ENCODE measurements at places on chromosomes 7 and 10. TPM values are rescaled to one million over a fixed set of nuclear protein-coding genes. Genes with fewer than 3 reads are reported as not detected.

- no peak for DNase-seq
Measured at GRCh38 chr7:139476139-139476538, 7.3 kb downstream of the KLRG2 start.

The GPR15LG gene
- not detected for total RNA-seq

- no peak for DNase-seq
Measured at GRCh38 chr10:113219446-113219845, 269.4 kb downstream of the TCF7L2 start.

The WDR86 gene
- 0.32 TPM for total RNA-seq

DNA sequence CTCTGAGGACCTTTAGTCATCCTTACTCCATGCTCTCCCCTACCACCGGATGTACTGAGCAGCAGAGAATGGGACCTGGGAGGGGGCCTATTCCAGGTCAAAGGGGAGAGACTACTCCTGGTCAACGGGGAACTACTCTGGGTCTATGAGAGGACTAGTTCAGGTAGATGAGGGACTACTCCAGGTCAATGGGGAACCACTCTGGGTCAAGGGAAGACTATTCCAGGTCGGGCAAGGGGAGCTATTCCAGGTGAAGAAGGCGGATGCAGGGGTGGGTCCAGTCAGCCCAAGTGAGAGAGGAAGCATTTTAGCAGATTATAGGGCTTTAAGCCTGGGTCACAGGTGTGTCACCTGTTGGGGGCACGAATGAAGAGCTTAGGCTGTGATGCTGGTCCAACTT lies 35.4 kb downstream of the CCM2 start:
- no peak for DNase-seq

The PKD2L1 gene
- total RNA-seq = 0.68 TPM

GRCh38 chr10:16717622-16718395 lies 99.4 kb downstream of the RSU1 start:
- DNase-seq = no peak

The MTURN gene
- total RNA-seq = 1.3 TPM

The CC2D2B gene
- 0.34 TPM for total RNA-seq

GRCh38 chr7:158008267-158008666 lies 579.4 kb downstream of the PTPRN2 start:
- no peak for DNase-seq

DNA sequence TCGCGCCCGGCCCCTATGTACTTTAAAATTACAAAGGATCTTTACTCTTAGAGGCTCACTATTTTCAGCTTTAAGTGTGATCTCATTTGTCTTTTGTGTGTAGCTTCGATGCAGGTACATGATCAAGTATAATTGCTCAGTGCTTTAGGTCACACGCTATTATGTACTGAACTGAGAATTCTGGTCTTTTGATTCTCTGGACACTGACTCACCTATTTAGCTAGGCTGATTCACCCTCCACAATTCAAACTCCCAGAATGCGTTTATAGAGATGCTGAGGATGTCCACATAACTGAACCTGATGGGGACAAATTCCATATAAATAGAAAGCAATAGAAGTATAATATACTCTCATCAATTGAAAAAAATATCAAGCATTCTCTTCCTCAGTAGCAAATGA lies 57.8 kb downstream of the PRKCQ start:
- peak; percentile 7 for DNase-seq

DNA sequence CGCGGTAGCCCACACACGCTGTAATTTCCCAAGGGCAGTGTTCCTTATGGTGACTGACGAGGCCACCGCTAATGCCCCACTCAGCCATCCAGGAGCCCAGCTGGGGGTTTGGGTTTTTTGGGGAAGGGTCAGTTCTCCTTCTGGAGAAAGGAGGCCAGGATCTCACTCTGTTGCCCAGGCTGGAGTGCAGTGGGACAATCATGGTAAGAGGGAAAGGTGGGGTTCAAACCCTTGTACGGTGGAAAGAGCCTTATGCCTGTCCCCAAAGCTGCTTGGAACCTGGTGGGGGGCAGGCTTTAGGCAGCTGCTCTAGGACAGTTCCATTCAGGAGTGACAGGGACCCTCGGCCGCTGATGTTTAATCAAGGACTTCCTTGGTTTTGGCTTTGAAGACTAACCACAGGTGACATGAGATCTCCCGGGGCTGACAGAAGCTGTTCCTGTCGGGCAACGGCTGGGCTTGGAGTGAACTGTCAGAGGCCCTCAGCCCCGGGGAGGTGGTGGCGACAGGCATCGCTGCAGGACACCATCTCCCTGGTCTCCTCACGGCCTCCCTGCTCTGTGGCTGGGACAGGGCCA lies 84.5 kb downstream of the CARD11 start:
- peak; percentile 51 for DNase-seq

DNA sequence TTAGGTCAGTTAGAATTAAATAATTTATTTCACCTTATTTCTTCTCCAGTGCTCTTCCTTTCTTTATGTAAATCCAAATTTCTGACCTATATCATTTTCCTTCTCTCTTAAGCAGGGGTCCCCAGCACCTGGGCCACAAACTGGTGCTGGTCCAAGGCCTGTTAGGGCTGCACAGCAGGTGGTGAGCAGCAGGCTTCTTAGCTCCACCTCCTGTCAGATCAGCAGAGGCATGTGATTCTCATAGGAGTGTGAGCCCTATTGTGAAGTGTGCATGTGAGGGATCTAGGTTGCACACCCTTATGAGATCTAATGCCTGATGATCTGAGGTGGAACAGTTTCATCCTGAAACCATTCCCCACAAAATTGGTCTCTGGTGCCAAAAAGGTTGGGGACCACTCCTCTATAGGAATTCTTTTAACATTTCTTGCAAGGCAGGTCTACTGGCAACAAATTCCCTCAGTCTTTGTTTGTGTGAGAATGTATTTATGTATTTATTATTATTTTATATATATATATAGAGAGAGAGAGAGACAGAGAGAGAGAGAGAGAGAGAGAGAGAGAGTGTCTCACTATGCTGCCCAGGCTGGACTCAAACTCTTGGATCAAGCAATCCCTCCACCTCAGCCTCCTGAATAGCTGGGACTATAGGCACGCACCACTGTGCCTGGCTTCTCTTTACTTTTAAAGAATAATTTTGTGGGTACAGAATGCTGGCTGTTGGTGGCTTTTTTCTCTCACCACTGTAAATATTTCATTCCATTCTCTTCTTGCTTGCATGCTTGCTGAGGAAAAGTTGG lies 4.3 kb upstream of the ABCC2 start:
- DNase-seq = no peak

The ATOH7 gene
- total RNA-seq = not detected

DNA sequence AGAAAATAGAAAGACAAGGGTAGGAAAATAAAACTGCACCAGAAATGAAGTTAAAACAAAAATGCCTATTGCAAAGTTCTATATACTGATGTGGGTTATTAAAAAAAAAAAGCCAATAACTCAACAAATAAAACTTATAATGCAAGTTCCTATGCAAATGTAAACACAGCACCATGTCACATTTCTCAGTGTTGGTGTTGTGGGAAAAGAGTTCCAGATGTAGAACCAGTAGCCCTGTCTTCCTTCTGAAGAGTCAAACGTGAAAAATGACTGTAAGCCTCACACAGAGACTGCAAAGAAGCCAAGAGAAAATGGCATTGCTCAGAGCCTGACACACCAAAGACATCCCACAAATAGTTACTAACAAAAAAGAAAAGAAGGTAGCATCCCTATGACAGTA lies 10.1 kb downstream of the PON2 start:
- no peak for DNase-seq

The GIMAP6 gene
- total RNA-seq = 93.3 TPM

Measured in activated CD8-positive, alpha-beta T cell treated with anti-CD3 and anti-CD28 coated beads, Interleukin-2, amount 10 ng/mL, durations not matched to agents 7 days and 5 days (primary cell).